ENCODE measurements at places on chromosomes 3 and 15. TPM values are rescaled to one million over a fixed set of nuclear protein-coding genes. Genes with fewer than 3 reads are reported as not detected.

Gene SUSD5
- not detected for total RNA-seq

Gene EAF1
- total RNA-seq, result 24.9 TPM

Gene KLHL25
- 3.7 TPM for total RNA-seq

Gene CPEB1
- 1.1 TPM for total RNA-seq

Gene ALDH1A3
- total RNA-seq, result not detected

- no peaks in the 10 kb centered on the region for H3K4me1 ChIP-seq
- no peak for DNase-seq
- no peak overlapping the region for H3K4me3 ChIP-seq
- H3K36me3 ChIP-seq, result no peaks in the 10 kb centered on the region
Observed at GRCh38 chr15:66238318-66238717, 15.2 kb downstream of the MEGF11 start.

- no peak for DNase-seq
- H3K27ac ChIP-seq, result no peak overlapping the region
- peaks cover 5% of the 10 kb centered on the region for H3K4me1 ChIP-seq
- H3K4me3 ChIP-seq, result no peak overlapping the region
- no peaks in the 10 kb centered on the region for H3K27me3 ChIP-seq
Observed at GRCh38 chr3:17656264-17656663, 86.2 kb downstream of the TBC1D5 start.

GRCh38 chr15:98746375-98747155, 98.2 kb downstream of the IGF1R start:
- peaks cover 5% of the 10 kb centered on the region for H3K36me3 ChIP-seq
- no peak overlapping the region for H3K27ac ChIP-seq
- H3K4me1 ChIP-seq, result peaks cover 38% of the 10 kb centered on the region

DNA sequence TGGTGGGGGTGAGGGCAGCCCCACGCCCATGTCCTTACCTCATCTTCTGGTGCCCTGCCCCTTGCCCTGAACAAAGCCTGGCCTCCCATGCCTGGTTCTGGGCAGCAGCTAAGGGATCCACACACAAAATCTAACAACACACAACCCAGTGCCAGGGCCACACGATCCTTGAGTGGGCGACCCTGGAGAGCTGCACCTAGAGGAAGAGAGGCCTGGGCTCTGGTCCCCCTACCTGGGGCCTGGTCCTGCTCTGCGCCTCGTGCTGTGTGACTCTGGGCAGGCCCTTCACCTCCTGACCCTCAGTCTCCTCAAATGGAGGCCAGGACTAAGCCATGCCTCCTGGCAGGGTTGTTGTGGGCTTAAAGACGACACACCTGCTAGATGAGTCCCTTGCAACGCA, 20.0 kb upstream of the C3orf22 start:
- H3K27ac ChIP-seq, result no peak overlapping the region
- H3K36me3 ChIP-seq, result no peaks in the 10 kb centered on the region
- H3K27me3 ChIP-seq, result no peaks in the 10 kb centered on the region
- H3K4me1 ChIP-seq, result peaks cover 3% of the 10 kb centered on the region
- H3K4me3 ChIP-seq, result no peak overlapping the region
- DNase-seq, result no peak

- H3K36me3 ChIP-seq, result no peaks in the 10 kb centered on the region
- H3K27ac ChIP-seq, result no peak overlapping the region
- no peak overlapping the region for H3K4me3 ChIP-seq
Observed at GRCh38 chr3:136070334-136070733, 104.8 kb downstream of the PPP2R3A start.

DNA sequence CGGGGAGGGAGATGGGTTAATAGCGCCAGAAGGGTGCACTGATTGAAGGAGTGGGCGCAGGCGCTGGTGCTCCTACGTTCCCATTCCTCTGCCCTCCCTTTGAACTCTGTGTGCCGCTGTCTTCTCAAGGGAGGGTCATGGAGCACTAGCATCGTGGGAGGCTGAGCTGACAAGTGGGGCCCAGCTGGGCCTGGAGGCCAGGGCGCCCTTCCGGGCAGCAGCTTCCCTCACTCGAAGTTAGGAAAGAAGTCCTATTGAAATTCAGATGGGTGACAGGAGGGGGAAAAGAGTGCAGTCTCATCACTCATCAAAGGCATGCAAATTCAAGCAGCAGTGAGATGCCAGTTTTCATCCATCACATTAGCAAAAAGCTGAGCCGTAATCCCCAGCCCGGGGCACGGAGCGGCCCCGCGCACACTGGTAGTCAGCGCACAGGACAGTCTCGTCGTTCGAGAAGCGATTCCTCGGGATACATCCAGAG, 128.2 kb downstream of the LRRK1 start:
- no peak for DNase-seq
- H3K27me3 ChIP-seq, result peaks cover 5% of the 10 kb centered on the region
- no peak overlapping the region for H3K27ac ChIP-seq

DNA sequence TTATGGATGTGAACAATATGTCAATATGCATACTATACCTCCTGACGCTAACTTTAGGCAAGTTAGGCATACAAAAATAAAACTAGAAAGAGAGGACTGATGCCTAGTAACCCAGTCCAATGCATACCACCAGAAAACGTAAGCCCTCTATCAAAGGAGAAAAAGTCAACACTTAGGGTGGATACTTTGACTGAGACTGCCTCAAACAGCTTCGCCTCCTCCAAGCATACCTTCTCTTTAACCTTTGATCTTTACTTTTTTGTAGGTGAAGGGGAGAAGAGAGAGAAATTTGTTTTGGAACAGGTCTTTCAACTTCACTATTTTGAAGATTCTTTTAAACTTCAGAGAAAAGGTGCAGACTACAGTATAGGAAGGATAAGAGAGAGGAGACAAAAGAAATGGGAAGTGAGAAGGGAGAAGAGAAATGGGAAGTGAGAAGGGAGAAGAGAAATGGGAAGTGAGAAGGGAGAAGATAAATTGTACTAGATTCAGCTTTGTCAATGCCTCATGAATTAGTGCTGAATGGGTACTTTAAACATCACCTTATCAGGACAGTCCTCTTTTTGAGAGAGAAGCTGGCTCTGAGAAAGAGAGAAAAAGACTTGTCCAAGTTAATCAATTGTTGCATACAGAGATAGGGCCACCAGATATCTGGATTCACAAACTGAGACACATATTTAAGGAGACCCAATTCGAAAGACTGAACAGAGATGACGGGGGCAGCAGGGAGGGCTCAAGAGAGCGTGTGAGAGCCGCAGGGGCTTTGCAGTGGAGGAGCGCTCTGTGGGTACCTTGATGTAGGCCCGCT, 1.0 kb downstream of the P3H2 start:
- H3K4me3 ChIP-seq, result peak overlapping the region; percentile 65
- peaks cover 6% of the 10 kb centered on the region for H3K4me1 ChIP-seq
- DNase-seq, result no peak
- H3K36me3 ChIP-seq, result no peaks in the 10 kb centered on the region
